ENCODE measurements at places on chromosomes 1 and 21.

DNA sequence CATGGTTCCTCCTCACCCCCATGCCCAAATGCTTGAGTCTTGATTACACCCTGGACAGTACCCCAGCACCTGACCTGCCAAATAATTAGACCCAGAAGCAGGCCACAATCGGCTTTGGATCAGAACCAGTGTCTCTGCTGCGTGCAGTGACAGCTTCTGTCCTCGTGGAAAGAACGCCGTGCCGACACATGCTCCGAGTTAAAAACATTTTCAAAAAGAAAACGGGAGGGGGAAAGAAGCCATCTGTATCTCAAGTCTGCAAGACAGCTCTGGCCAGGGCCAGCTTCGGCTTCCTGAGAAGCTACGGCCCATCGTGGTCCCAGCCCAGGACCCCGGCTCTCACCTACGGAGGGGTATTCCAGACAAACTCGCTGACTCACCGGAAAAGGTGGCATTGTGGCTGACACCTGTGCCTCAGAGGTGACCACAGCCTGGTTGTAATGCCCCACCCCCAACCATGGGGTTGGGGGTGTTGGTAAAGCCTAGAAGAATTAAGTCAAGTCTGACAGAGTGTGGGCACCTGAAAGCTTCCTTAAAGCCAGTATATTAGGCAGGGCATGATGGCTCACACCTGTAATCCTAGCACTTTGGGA, 25.8 kb downstream of the SSBP3 start:
- DNase-seq, result no peak

DNA sequence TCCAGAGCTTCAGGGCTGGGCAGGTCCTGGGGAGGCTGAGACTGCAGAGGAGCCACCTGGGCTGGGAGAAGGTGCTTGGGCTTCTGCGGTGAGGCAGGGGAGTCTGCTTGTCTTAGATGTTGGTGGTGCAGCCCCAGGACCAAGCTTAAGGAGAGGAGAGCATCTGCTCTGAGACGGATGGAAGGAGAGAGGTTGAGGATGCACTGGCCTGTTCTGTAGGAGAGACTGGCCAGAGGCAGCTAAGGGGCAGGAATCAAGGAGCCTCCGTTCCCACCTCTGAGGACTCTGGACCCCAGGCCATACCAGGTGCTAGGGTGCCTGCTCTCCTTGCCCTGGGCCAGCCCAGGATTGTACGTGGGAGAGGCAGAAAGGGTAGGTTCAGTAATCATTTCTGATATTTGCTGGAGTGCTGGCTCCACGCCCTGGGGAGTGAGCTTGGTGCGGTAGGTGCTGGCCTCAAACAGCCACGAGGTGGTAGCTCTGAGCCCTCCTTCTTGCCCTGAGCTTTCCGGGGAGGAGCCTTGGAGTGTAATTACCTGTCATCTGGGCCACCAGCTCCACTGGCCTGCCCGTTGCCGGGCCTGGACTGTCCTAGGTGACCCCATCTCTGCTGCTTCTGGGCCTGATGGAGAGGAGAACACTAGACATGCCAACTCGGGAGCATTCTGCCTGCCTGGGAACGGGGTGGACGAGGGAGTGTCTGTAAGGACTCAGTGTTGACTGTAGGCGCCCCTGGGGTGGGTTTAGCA, 9.3 kb downstream of the MYBPH start:
- no peak for DNase-seq

- DNase-seq, result no peak
Measured at GRCh38 chr1:10057343-10057742, 24.6 kb downstream of the UBE4B start.

GRCh38 chr1:108913105-108913948, 36.5 kb downstream of the GPSM2 start:
- no peak for DNase-seq

DNA sequence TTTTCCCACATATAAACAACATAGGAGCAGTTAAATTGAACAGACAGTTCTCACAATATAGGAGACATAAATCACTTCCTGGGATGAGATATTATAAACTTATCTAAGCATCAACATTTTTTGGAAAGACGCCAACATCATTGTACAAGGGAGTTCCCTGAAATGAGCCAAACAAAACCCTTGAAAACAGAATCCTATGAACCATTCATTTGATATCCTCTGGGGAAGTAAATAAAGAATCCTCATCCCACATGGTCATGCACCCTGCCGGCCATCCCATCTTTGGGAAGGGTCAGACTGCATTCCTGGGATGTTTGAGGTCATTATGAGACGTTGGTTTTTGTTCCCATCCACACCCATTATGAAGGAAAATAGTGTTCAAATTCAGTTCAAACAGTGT, 111.8 kb upstream of the USP25 start:
- no peak for DNase-seq

DNA sequence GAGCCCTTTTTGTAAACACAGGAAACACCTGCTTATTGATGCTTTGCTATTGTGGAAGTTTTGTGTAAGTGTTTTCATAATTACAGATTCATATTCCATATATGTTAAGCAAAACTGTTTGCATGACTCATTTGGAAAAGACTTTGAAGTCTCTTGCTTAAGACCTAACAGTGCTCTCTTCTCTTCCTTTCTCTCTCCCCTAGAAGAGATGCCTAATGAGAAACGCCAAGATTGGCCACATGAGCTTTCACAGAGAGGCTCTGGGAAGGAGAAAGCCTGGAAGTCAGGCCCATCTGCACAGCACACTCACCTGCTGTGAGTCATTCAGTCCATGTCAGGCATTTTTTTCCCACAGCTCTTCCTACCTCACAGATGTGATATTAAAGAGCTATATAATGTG, 101.6 kb upstream of the PALMD start:
- no peak for DNase-seq

DNA sequence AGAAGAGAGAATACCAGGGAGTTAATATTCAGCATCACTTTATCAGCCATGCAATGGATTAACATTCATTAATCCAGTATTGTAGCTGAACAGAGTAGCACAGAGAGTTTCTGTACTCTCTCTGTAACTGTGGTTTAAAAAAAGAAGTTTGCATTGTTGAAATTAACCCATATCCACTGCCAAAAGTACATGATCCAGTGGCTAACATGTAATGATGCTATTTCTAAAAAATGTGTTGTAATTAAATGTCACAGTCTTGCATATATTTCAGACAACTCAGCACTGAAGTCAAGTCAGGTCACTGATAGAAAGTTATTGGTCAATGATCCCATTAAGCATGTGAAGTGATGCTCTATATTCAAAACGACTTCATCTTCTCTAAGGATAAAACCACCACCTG, 141.3 kb downstream of the NRIP1 start:
- no peak for DNase-seq

- DNase-seq, result no peak
Measured at GRCh38 chr1:208855403-208855802, 611.2 kb upstream of the PLXNA2 start.

DNA sequence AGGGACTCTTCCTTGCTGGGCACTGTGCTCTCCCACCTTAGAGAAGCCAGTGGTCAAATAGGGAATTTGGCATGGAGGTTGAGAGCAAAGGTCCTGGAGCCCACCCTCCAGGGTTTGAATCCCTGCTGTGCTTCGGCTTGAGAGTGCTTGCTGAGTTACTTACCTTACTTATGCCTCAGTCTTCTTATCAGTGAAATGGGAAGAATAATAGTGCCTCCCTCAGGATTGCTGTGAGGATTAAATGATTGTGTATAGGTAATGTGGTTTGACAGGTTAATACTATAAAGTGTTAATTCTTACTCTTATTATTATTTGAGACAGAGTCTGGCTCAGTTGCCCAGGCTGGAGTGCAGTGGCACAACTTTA, 79.2 kb downstream of the HHAT start:
- DNase-seq, result no peak

DNA sequence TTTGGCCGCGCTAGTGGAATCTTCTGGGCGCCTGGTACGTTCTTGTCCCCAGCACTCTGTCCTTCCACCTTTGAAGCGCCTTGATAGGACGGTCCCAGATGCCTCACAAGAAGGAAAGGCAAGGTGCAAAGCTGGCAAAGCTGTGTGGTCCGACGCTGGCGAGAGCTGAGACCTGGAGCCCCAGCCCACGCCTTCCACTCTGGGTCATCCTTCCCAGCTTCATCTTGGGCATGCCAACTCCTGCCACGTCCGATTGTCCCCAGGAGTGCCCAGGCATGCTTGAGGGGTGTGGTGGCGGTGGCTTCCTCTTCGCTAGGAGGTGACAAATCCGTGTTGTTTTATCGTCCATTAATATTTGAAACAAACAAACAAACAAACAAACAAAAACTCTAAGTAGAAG, 123.9 kb upstream of the DPYD start:
- DNase-seq, result no peak

DNA sequence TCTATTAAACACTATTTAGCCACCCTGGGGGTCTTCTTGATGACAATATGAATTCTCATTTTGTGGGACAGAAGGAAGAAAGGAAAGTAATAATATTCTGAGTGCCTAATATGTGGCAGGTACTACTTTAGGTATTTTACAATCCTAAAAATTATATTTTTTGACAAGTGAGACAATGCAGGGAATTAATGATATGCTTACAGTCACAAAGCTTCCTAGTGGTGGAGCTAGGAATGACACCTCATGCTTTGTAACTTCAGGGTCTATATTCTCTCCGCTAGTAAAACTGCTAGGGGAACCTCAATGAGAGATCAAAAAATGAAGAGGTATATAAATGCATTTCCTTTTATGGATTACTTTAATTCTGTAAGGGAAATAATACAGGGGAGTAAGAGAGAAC, 44.3 kb downstream of the TPR start:
- no peak for DNase-seq

DNA sequence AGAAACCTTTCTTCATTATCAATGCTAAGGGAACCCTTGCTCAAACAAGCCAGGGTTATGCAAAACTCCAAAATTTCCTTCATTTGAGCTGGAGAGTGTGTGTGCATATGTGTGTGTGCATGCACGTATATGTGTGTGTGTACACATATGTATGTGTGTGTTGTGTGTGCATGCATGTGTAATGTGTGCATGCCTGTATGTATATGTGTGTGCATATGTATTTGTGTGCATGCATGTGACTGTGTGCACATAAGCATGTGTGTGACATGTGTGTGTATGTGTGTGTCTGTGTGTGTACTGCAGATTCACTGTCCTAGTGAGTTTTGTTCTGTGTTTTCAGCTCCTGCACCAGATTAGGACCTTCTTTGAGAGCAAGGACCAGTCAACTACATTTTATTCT, 28.2 kb downstream of the PAX7 start:
- no peak for DNase-seq

DNA sequence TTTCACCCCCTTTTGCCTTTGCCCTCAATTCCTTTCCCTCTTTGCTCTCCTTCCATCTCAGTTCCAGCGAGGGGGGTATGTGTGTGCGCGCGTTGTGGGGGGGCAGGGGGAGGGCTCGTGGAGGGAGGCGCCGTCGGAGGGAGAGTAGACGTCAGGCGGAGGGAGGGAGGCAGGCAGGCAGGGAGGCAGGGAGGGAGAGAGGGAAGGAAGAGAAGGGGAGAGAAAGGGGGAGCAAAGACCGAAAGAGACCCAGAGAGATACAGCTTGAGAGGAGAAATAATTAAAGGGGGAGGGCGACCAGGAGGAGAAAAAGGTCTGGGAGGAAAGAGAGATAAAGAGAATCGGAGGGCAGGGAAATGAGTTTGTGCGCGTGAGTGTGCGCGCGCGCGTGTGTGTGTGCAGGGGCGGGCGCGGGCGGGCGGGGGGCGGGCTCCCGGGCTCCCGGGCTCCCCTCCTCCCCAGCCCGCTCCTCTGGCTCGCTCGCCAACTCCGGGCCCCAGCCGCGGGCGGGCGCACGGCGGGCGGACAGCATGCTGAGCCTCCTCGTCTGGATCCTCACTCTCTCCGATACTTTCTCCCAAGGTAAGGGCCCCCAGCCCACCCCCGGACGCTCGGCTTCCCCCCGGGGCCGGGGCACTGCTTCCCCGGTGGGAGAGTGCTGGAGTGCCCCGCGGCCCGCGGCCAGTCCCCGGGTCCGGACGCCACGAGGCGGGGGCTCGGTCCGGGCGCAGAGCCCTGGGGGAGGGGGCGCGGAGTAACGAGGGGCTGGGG, at the start of gene KIRREL1:
TSS of gene KIRREL1 (plus strand) at position 499 of the 771 bp plus-strand sequence. CDS start at position 531, 32 bp downstream.
- DNase-seq, result no peak

GRCh38 chr1:77639557-77640069, 42.8 kb downstream of the ZZZ3 start:
- DNase-seq, result no peak

DNA sequence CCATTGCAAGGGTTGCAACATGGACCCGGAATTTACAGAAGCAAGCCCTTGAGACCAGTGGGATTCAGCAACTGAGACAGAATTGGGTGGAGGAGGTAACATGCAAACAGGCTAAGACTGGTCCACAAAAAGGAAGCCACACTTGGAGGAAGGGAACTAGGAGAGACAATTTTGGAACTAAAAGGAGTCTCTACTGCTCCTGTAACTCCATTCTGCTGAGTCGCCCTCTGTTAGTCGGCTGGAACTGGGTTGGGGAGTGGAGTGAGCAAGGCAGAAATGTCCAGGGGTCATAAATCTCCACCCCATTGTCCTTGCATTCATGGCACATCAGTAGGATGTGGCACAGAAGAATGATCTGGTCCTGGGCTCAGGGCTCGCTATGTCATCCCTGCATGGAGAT, 5.1 kb downstream of the LAMB3 start:
- DNase-seq, result no peak

- no peak for DNase-seq
Measured at GRCh38 chr1:246166841-246167240, 340.2 kb downstream of the SMYD3 start.

DNA sequence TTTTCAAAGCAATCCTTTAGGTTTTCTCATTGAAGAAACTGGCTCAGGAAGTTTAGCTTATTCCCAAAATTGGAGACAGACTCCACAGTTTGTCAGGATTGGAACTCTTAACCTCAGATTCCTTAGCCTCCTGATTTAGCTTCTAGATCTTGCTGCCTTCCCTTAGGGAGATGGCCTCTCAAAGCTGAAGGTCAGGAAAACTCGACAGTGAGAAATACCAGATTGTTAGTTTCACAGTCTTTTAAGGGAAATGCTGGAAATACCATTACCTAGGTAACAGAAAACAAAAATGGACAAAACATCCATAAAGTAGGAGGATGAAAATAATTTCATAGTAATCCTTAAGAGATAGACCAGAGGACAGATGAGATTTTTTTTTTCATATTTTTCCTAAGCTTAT, 7.8 kb downstream of the RASAL2 start:
- no peak for DNase-seq

- DNase-seq, result no peak
Measured at GRCh38 chr1:2290171-2290578, 62.1 kb downstream of the SKI start.

DNA sequence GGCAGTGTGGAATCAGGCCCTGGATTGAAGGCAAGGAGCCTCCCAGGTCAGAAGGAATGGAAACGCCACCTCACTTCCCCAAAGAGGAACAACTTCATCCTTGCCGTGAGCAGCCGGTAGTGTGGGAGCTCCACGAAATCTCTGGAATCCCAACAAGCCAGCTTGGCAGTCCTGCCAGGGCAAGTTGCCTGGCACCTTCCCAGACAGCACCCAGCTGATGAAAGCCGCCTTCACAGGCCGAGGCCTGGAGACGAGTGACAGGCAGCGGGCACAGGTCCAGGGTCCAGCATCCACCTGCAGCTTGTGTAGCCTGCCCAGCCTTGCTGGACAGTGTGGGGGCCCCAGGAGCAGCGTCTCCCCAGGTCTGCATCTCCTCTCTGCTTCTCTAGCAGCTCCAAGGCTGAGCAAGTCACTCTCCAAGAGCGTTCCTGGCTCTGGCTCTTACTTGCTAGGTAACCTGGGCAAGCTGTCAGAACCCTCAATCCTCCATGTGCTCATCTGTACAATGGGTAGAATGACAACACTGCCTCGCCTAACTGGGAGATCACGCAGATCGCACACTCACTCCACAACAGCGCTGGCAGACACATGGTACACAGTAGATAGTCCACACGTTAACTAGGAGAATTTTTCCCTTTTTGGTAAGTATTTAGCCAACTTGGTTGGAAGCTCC, 43.0 kb downstream of the ACOT7 start:
- no peak for DNase-seq
